HTR-8/SVneo (cell line): ENCODE measurements at places on chromosomes 1 and 21.

DNA sequence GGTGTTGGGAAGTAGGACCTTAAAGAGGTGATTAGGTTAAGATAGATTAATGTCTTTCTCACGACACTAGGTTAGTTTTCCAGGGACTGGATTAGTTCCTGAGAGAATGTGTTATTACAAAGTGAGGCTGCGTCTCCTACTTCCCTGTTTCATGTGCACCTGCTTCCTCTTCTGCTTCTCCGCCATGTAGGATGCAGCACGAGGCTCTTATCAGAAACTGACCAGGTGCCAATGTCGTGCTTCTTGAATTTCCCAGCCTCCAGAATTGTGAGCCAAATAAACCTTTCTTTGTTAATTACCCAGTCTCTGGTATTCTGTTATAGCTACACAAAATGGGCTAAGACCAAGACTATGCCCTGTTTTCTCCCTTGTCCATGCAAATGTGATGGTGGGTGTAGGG, 152.2 kb upstream of the LMO4 start:
- DNase-seq = no peak

- no peak for DNase-seq
Observed at GRCh38 chr1:63817700-63818099, 43.9 kb downstream of the ROR1 start.

- no peak for DNase-seq
Observed at GRCh38 chr1:167440776-167441175, 77.6 kb downstream of the CD247 start.

GRCh38 chr1:93033785-93034184, 45.3 kb upstream of the MTF2 start:
- no peak for DNase-seq

DNA sequence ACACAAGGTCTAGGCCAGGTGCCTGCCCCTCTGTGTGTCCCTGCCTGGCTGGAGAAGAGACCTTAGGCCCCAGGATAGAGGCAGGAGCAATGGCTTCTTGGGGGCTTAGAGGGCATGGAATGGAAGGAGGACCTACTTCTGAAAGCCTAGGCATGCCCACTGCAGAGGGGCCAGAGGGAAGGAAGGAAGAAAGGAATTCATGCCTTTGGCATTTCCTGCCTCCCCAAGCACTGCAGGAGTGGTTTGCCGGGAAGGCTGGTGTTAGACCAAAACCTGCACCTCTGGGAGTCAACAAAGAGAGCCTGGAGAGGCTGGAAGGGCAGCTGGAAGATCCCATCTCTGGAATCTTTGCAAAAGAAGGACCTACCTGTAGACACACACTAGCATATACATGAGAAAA, 50.7 kb upstream of the KCNE2 start:
- DNase-seq = peak; percentile 15

DNA sequence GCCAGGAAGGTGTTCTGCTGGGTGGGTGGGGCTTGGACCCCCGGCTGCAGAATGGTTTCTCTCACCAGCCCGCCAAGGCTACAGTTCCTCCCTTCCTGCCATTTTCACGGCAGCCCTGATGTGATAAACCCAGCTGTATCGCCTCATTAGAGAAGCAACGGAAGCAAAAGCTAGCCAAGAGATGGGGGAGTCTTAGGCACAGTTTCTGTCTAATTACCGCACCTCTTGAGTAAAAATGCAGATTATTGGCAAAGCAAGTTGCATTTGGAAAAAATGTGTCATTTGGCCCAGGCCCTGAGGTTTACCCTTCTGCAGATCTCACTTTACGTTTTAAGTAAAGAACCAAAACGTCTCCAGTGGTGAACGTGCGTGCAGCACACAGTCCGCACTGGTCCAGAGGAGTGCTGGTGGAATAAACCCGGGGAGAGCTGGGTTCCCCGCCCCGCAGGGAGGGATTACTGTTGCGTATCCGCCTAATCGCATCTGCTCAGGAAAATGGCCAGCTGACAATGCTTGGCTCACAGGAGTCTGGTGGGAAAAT, 109.9 kb downstream of the GALNT2 start:
- DNase-seq = no peak

DNA sequence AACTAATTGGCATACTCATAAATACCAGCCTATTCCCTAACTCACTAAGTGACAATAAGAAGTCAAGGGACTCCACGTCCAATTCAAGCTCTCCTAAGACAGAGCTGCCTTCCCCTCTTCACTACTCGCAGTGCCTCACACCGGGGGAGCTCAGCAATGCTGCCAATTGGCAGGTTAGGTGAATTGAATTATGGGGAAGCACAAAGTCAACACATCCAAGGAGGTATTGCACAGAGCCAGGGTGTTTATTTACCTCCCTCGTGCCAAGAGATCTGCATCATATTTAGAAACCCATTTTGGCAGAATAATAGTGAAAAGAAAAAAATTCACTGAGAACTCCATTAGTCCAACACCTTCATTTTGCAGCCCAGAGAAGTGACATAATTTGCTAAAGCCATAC, 20.4 kb upstream of the TNR start:
- DNase-seq = no peak

DNA sequence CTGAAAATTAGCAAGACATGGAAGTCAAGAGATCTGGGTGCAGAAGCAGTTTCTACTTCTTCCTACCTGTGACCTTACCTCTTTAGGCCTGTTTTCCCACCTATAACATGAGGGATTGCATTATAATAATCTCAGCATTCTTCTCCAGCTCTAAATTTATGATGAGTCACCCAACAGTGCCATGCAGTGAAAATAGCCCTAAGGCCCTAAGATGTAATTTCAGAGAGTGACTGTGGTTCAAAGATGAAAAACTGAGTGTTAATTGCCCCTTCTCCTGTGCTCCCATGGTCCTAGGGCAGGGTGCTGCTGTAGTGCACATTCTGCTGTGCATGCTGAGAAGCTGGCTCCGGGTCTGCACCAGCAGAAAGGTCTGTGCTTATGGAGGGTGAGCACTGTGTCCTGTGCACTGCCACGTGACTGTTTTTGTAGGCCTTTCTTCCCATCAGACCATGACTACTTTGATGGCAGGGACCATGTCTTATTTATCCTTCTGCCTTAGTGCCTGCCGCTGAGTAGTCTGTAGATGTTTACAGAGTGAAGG, 29.7 kb downstream of the JUN start:
- DNase-seq = no peak
